ENCODE measurements at places on chromosomes 16 and 17. TPM values are rescaled to one million over a fixed set of nuclear protein-coding genes. Genes with fewer than 3 reads are reported as not detected.

Gene TVP23C
- total RNA-seq, result 42.0 TPM

Gene SHMT1
- total RNA-seq, result 14.4 TPM

Gene LRRC37A
- total RNA-seq, result 0.81 TPM

Gene ZG16
- total RNA-seq, result not detected

Gene SMPD3
- total RNA-seq, result 0.25 TPM

Gene YPEL2
- 127 TPM for total RNA-seq

Gene KCNJ2
- 15.1 TPM for total RNA-seq

Gene CBLN1
- total RNA-seq, result not detected

Gene OR4D1
- not detected for total RNA-seq

Gene MYL11
- 0.97 TPM for total RNA-seq

Gene MYO1D
- 42.7 TPM for total RNA-seq

Gene TMEM11
- 16.2 TPM for total RNA-seq

Gene OSGIN1
- 1.1 TPM for total RNA-seq

Gene CES1
- 0.16 TPM for total RNA-seq

Gene ABCC12
- total RNA-seq, result not detected

Gene ADAT1
- 111 TPM for total RNA-seq

Gene OR1F1
- not detected for total RNA-seq

Gene RAI1
- 7.0 TPM for total RNA-seq

Gene ASIC2
- total RNA-seq, result not detected

Gene ABCA3
- 67.6 TPM for total RNA-seq

Gene NPIPA8
- total RNA-seq, result 10.4 TPM

Gene ATP2C2
- total RNA-seq, result under 0.01 TPM

Gene ENPP7
- not detected for total RNA-seq

Gene DVL2
- 53.0 TPM for total RNA-seq

Gene TBC1D3C
- total RNA-seq, result not detected

Gene TBC1D3
- not detected for total RNA-seq

Gene GFOD2
- total RNA-seq, result 62.6 TPM
